ENCODE measurements at places on chromosomes 12 and 14.

- DNase-seq = no peak
Observed at GRCh38 chr12:13961971-13962370, 19.4 kb downstream of the GRIN2B start.

DNA sequence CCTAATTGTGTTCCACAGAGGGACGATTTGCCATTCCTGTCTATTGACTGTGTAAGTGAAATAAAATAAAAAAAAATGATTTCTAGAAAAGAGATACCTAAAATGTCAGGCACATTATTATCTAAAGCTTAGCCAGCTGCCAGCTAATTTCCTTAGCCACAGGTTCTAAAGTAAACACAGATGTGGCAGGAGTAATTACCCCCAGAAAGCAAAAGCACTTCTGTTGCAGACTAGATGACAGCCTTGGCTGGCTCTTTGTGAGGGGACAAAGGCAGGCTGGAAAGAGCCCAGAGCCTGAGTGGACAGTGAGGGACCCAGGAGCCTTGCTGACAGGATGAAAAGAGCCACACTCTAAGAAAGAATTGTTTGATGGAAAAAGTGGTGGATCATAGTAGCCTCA, 418.1 kb downstream of the LRIG3 start:
- no peak for DNase-seq

GRCh38 chr12:6074979-6075585, 49.4 kb downstream of the VWF start:
- peak; percentile 44 for DNase-seq

DNA sequence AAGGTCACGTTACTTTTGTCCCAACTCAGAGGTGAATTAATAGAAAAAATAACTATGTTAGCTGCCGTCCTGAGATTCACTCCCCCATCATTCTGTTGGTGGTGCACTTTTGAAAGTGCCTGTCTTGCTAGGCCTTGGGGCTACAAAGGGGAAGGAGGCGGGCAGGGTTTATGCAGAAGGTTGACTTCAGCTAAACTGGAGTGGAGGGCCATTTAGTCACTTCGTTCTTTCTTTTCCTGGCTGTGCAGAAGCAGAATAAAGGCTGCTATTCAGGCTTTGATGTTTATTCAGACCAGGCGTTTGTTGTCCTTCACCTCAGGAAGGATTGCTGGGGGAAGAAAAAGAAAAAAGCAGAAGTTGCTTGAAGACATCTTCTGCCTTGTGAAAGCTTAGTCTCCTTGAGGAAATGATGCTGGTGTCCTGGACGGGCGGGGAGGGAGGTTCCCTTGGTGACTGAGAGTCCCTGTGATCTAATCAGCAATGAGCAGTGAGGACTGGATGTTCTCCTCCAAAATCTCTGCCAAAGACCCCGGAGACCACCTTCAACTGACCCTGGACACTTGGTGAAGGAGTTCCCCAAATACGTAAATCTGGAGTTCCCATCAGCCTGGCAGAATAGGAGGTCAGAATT, 4.0 kb downstream of the GLT1D1 start:
- DNase-seq = no peak

DNA sequence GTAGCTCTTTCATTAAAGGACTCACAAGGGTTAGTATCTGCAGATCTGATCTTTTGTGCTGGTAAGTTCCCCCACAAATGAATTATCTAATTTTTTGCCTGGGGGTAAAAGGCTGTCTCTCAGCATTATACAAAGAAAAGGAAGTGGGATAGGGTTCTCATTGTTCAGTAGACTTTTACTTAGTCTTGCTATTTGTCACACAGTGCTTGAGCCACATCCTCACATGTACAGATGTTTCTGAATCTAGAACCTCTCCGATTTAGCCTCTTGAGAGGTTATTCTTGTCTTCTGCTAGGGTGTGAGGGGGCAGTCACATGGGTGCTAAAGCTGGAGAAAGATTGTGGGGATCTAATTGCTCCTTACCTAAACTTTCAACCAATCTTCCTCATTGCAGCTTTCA, 93.0 kb downstream of the SLC41A2 start:
- DNase-seq = no peak

DNA sequence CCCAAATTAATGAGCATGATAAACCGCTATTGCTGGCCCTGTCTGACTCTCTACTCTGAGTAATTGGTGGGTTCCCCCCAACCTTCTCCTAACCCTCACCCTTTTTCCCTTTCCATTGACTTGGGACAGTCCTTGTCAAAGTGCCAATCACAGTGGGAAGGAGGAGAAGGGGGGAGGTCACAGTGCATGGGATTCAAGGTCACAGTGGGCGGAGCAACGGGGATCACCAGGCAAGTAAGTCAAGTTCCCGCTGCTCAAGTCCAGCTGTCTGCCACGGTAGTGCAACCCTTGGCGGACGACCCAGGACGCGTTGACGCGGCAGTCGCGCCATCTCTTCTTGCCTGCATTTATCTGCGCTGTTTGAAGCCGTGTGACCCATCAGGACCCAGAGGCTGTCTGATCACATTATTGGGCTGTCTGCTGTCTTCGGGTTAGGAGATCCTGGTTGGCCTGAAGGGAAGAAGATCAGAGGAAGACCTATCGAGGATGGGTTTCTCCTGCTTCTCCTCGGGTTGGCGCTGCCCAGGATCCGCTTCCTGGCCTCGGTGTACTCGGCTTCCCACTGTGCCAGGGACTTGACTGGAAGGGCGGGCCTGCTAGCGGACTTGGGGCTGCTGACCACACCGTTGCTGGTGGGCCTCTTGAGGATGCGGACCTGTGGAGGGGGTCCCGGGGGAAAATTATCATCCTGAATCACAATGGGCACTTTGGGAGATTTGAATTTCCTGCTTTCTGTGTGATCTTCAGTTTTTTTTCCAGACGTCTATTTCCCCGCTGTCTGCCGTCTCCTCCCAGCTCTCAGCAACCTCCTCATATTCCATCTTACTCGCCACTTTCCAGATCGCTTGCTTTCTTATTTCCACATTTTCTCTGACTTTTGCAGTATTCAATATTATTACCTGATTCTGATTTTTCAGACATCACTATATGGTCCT, 3.1 kb upstream of the MDM2 start:
- DNase-seq = peak; percentile 21

- DNase-seq = no peak
Observed at GRCh38 chr14:60649875-60650372, 647 bp upstream of the SIX1 start.

GRCh38 chr14:79354336-79354735, 857.0 kb downstream of the DIO2 start:
- DNase-seq = no peak

DNA sequence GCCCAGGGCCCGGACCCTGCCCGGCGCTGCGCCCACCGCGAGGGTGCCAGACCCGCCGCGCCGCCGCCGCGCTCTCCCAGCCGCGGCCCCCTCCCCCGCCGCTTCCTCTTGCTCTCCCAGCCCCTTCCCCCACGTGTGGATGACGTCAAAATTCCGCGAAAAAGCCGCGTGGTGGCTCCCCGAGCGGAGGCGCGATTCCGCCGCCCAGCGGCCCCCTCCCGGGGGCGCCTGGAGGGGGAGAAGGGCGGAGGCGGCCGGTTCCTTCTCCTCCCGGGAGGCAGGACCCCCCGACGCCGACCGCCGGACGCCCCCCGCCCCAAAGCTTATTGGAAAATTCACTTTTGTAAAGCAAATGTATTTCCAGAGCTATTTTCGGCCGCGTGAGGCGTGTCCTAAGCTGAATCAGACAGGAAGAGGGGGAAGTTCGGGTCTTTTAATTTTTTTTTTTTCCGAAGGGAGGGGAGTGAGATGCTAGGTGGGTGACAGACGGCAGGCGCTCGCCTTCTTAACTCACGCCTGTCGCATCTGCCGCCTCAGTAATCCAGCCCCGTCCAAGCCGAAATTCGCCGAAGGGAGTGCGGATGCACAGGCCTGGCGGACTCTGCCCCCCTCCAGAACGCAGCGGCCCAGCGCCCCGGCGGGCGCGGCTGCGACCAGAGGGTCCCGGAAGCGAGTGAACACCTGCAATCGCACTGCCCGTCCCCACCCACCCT, 4.1 kb upstream of the CCND2 start:
- peak; percentile 85 for DNase-seq

DNA sequence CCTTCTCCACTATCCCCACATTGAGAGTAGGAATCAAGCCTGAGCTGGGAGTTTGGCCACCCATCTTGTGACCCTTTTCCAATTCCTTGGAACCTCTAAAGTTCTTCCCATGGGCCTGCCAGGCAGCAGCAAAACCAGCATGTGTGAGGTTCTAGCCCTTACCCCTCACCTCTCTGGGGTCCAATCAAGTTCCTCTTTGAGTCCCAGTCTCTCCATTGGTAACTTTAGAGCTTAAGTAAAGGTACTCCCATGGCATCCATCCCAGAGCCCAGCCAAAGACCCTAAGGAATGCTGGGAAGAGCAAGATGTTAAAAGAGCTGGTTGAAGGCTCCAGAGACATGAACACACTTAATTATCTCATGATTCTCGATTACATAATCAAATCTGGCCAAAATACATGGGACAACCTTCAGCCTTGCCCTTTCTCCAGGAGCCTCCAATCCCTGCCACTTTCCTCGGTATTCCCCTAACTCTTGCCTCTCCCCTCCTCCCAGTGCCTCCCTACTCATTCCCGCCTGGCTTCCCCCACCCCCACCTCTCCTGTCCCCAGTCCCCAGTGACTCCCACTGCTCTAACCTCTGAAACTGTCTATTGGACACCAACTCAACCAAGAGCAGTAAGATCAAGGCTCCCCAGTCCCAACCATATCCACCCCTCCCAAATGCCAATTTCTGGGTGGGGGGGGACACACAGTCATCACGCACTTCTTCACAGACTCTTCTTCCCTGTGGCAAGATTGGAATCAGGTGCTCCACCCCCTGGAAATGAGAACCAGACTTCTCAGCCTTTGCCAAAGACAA, 4.8 kb upstream of the TNS2 start:
- no peak for DNase-seq

- no peak for DNase-seq
Observed at GRCh38 chr12:120488057-120488640, 7.8 kb upstream of the DYNLL1 start.

GRCh38 chr14:55332654-55333570, 61.7 kb downstream of the FBXO34 start:
- peak; percentile 32 for DNase-seq

DNA sequence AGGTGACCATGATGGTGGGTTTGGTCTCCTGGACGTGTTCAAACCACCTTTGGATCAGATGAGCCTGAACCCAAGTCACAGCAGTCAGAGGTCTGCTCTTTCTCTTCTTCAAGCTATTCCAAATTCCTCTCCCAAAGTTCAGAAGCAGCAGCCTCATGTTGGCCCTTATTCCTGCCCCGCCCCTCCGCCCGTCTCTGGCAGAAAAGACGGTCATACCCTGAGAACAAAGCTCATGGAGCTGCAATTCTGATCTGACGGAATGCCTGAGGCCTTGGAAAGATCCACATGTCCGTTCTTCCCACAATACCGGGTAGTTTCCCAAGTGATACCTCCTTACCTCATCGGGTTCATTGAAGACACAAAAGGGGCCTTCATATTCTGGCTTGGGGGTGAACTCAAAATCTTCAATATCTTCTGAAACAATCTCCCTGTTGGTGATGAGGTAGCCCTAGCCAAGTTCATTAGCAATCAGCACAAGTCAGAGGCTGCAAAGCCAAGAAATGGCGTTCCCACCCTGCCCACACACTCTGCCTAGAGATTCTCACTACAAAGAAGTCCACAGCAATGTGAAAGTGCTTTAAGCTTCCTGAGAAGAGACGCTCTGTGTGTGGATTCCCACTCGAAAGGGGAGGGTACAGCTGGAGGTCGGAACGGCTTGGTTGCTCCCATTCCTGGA, 11.2 kb downstream of the POLE start:
- DNase-seq = no peak

Measured in CD4-positive, alpha-beta T cell (primary cell).